ENCODE measurements at places on chromosomes 4 and X.

DNA sequence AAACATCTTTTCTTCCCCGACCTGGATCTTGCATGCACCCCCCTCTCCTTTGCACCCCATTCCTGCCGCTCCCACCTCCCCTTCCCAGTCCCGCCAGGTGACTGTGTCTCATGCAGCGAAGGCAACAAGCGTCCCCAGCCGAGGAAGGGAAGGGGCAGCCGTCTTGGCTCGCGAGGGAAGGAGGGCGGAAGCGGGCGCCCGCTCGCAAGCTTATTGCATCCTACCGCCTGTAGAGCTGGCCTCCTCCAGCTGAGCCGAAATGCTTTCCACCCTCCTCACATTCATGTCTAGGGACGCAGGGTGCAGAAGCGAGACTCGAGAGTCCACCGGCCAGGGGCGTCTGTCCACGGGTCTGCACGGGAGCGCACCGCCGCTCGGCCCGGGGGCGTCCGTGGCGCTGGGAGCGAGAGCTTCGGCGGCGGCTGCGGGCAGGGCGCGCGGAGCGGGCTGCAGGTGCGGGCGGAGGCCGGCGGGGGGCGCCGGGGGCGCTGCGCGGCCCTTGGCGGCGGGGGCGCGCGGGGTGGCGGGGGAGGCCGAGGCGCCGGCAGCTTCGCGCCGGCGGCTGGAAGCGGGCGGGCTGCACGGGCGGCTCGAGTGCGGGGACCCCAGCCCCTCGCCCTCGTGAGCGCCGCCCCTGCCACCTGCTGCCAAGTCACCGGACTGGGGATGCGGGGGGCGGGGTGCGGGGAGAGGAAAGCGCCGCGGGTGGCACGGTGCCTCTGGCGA is at the start of gene KCNIP4:
KCNIP4 (minus strand) TSS at position 426 of the 726 bp plus-strand sequence.
- DNase-seq, result no peak

GRCh38 chr4:7763788-7764187 is 175.9 kb downstream of the AFAP1 start:
- no peak for DNase-seq

DNA sequence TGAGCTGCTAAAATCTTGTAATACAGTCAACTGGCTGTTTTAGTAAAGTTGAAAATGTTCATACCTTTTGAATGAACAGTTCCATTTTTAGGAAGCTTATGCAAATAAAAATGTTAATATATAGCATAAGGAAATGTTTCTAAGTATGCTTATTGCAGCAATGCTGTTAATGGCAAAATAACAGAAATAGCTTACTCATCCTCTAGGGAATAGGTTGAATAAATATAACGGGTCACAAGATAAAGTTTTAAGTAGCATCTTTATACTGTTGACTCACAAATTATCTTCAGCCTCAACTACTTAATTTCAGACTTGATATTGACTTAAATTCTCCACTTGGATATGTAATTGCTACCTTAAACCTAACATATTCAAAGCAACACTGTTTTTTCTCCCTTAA is 27.7 kb downstream of the HERC3 start:
- DNase-seq, result peak; percentile 33

DNA sequence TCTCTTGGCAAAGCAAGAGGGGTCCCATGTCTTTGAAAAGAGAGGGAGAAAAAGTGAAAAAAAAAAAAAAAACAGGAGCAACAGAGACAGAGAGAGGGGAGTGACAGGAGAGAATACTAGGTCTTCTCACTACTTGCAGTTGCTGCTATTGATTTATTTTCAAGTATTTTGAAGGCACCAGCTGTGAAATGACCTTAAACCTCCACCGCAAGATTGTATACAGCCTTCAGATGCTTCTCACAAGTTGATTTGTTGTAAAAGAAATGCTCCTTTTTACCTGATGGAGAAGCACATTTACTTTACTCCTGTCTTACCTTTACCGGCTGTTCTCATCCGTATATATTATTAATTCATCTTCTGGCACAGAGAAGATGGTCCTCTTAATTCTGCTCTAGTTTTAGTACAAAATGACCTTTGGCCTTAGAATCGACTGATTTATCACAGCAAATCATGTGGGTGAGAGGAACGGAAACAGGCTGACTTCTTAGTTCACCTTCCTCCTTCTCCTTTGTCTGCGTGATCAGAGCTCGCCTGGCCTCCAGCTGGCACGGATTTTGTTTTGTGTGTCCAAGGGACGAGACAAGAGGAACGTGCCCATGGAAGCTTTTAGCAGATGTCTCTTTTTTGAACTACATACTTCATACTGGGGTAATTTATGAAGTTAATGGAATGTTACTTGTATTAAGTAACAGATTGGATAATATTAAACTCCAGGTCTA is 82.4 kb upstream of the PACRGL start:
- DNase-seq, result peak; percentile 70

DNA sequence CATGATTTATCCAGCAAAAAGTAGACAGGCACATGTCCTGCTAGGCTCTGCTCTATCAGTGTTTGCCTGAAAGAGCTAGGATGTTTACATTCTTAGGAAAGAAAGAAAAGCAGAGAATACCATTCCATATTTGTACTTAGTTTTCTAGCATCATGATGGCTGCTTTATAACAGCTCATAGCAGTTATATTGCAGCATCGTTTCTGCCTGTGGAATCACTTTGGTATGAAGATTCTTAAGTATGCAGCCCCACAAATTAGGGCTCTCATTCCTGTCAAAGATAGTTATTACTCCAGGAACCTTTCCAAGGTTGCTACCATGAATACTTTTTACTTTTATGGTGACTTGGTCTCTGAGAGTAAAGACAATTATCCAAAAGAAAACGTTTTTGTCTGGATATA is 119.0 kb upstream of the MYOZ2 start:
- peak; percentile 97 for DNase-seq

DNA sequence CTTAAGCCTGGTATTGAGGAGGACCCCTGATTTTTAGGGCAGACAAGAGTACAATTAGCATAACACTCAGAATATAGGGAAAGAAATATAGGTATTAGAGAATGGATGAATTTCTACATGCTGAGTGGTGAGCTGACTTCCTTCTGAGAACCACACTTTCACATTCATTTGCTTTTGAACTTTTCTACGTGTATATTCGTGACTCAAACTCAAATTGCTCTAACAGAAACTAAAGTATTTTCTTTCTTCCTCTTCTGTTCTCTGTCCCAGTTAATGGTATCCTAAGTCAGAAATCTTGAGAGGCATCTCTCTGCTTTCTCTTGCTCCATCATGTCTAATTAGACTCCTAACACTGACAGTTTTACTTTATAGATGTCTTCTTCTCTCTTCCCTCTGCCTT is 103.2 kb upstream of the CITED1 start:
- no peak for DNase-seq

- DNase-seq, result peak; percentile 29
Measured at GRCh38 chrX:107673933-107674479, 45.7 kb downstream of the PRPS1 start.

DNA sequence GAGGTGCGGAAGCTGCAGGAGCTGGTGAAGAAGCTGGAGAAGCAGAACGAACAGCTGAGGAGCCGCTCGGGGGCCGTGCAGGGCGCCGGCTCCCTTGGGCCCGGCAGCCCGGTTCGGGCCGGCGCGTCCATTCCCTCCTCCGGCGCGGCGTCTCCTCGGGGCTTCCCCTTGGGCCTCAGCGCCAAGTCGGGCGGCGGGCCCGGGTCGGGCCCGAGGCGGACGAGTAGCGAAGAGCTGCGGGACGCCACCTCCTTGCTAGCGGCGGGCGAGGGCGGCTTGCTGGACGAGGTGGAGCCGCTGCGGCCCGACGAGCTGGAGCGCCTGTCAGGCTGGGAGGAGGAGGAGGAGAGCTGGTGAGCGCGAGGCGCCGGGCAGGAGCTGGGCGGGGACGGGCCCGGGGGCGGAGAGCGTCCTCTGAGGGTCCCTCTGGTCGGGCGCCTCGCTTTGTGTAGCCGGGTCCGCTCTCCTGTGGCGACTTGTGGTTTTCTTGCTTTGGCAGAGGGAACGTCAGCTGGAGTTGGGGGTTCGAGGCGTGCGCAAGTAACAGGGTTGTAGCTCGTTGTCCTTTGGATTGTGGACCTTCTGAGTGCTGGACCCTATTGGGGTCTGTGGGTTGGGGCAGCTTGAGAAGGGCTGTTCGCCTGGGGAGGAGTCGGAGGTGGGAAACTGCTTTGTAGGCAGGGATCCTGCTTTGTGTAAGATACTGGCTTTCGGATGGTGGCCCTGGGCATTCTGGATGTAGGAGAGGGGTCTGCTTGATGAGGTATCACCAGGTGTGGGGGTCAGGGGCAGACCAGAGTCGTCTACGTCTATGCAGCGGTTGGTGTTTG is 662 bp downstream of the SLAIN2 start:
- DNase-seq, result peak; percentile 35

DNA sequence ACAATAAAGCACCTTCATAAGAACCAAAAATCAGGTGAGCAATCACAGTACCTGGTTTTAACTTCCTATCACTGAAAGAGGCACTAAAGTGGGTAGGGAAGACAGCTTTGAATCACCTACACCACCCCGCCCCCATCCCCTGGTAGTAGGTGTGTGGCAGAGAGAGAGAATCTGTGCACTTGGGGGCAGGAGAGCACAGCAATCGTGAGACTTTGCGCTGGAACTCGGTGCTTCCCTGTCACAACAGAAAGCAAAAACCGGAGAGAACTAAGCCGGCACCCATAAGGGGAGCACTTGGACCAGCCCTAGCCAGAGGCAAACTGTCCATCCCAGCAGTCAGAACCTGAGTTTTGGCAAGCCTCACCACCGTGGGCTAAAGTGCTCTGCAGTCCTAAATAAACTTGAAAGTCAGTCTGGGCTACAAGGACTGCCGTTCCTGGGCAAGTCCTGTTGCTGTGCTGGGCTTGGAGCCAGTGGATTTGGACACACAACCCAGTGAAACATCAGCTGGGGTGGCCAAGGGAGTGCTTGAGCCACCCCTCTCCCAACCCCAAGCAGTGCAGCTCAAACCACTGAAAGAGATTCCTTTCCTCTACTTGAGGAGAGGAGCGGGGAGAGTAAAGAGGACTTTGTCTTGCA is 32.1 kb downstream of the NDUFB11 start:
- DNase-seq, result peak; percentile 13

DNA sequence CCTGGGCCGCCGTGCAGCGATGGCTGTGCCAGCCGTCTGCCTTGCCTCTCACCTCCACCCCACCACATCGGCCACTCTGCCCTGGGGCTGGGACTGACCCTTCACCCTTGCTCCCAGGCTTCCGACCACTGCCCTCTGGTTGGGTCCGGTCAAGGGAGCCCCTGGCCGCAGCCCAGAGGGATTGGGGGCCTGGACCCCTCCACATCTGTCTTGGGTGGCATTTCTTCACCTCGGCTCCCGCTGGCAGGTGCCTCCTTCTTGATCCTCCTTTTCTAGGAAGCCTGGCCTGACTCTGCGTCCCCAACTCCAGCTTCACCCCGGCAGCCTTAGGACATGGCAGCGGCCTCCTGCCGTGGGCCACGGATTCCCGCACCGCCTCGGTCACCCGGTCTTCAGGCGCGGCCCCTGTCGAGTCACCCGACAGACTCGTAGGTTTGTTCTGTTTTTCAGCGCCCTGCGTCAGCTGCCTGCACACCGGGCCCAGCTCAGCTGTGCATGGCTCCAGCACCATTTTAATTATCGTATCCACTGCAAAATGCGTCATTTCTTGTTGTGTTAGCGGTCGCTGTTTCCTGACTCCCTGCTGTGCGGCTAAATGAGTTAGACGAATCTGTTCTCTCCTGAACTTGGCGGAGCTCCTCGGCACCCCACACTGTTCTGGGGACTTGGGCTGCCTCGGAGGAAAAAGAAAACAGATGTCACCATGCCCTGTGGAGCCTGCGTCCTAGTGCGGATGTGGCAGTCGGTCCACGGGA is 124.0 kb downstream of the FAM53A start:
- DNase-seq, result no peak
